ENCODE measurements at places on chromosomes 6 and 20.

GRCh38 chr6:31194061-31194834 lies 23.8 kb upstream of the POU5F1 start:
- DNase-seq, result no peak

DNA sequence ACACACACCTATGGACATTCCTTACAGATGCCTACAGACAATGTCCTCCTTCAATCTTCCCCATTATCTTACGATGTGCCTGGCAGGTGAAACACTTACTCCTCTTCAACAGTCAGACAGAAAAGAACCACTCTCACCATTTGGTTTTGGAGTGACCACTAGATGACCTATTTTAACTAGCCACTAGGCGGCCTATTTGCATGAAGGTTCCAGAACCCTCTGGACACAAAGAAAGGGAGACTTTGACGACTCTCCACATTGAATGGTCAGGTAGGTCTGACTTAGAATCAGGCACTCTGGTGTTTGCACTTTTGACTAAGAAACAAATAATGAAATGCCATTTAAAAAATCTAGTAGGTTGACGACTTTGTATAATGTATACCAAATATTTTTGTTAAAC lies 42.0 kb downstream of the PNLDC1 start:
- DNase-seq, result no peak

GRCh38 chr6:49550492-49551077 lies at the start of gene C6orf141:
C6orf141 (plus strand) TSS chr6:49550668; CDS start chr6:49550793, 125 bp downstream.
- DNase-seq, result no peak

DNA sequence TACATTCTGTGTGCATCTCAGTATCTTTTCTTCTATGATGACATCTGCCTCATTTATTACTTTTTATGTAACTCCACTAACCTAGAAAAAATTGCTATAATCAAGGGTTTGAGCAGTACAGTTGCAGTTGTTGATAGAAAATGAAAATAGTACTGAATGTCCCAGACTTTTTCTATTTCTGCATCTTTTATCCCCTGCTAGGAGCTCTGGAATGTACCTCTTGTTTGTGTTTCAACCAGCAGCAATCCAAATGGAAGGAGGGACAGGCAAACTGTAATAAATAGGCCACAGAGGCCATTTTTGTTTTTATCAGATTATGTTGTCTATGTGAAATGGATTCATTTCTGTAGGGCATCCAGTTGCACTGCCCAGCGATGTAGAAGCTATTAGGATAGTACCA lies 536.9 kb downstream of the KIF16B start:
- no peak for DNase-seq

DNA sequence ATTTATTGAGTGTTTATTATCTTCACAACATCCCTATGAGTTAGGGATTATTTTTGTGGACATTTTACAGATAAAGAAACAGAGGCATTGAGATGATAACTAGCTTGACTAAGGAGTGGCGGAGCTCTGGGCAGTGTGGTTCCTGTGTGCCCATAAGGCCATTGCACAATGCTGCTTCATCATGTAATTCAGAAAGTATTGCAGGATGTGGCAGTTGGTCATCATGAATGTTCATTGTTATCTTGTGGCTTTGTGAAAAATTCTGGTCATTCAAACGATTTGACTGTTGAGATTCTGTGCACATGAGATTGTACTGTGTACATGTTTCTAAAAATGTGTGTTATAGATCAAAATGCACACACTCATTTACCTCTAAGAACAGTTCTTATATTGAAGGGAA lies 150.8 kb downstream of the ESR1 start:
- DNase-seq, result no peak

DNA sequence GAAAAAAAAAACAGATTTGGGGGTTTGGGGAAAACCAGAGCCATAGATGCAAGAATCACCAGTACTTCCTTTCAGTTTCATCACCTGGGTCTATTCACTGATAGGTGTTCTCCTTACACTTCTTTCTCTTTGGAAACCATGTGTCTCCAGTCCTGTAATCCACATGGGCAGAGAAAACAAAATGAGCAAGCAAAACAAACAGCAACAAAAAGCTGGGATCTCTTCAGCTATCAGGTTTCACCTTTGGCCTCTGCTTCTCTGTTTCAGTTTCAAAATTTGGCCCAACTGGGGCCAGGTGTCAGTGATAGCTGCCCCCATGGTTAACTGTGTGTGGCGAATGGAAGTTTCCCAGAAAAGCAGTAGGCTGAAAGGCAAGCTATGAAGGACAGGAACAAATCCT lies 220.0 kb upstream of the THBS2 start:
- no peak for DNase-seq

DNA sequence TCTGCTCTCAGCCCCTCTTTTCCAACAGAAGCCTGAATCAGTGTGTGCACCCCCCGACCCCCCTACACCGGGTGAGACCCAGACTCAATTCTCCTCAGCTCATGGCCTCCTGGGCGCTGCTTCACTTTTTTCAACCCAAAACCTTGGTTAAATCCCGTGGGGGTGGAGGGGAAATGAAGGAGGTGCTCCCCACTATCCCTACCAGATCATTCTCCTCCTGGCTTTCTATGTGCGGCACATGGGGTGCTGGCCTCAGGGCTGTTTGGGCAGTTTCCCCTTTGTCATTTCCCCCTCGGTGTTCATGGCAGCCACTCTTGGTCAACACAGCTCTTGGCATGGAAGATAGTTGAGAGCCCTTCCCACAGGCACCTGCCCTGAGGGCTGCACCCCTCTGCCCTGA lies 4.6 kb downstream of the CST4 start:
- DNase-seq, result no peak

DNA sequence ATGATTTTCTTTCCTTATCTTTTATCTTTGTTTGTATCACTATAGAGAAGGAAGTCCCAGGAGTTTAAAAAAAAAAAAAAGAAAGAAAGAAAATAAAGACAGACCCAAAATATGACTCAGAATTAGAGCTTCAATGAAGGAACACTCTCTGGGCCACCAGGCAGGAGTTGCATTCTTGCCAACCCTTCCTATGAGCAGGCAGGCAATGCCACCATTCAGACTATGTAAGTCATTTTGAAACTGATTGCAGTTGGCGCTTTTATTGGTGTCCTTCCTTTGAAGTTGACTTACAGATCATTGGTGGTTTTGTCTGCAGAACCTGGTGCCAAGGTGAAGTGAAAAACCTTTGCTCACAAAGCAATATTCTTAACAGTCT lies 50.3 kb downstream of the MYB start:
- DNase-seq, result no peak

DNA sequence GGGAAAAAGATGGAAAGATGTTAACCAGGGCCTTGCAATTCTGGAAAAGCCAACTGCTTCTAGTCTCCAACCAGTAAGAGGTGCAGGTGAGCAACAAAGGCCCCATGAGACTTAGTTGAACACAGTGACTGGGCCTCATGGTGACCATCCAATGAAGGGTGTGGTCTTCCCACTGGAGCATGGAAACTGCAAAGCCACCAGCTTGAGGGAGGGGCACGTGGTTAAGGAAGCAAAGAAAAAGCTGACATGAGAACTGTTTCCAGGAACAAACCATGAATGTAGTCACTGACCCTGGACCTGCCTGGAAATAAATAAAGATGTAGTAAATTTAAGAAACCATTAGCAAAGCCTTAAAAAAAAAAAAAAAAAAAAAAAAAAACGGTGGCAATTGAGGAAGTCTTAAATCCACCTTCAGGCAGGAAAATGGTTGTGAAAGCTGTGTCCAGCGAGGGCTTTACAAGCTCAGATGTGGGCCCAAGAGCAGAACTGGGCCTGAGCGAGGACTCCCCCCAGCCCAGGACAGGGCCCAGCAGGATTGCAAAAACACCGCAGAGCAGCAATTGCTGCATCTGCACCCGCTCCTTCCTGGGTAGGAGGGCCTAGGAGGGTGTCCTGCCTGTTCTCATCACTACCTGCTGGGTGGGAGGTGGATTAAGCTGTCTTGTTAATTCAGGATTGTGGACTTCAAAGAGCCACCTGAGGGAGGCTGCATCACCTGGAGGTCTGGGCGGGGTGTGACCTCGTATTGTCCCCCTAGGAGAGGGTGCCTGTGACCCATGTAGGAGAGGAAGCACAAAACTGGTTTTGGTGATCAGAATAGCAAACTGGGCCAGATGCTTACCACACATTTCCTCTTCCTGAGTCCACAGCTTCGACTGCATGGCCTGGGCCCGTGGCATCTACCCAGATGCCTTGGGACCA lies 10.3 kb downstream of the GFRA4 start:
- DNase-seq, result no peak

DNA sequence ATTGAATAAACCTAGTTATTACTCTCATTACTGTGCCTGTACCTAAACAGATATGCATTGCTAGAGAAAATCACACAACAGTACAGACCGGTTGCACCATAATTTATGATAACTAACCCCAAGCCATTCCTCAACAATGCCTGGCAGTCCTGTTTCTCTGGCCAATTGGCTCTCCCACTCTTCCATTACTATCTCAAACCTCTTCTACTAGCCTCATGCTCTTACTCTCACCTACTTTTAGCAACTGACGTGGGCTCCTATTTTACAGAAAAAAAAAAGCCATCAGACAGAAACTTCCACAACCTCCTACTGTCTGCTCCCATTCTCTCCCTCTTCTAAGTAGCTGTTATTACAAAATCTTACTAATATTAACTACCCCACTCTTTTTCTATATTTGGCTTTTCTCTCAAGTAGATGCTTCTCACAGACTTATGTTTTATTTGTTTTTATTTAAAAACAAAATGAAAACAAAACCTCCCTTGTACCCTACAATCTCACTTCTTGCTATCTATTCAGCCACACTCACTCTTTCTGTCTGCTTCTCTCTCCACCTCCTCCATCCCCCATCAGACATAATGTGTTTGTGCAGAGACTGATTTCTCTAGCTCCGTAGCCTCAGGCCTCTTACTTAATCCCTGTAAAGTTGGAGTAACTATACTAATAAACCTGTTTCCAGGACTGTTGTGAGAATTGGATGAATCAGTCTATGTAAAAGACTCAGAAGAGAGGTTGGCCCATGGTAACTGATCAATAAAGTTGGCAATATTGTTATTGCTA lies 9.1 kb downstream of the GOPC start:
- DNase-seq, result no peak

DNA sequence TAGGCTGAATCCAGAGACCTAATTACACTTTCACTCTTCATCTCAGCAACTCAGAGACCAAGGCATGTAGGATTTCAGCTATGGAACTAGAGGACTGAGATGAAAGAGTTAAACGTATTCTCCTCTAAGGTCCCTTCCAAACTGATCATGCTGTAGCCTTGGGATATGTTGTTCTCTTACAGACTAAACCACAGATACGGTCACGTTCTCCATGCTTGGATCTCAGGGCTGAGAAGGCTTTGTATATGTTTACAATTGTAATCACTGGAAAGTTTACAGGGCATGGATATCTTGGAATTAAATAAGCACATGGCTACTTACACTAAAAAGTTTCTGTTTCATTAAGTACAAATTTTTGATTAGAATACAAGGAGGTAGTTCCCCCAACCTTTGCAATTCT lies 50.1 kb downstream of the PKIB start:
- no peak for DNase-seq

DNA sequence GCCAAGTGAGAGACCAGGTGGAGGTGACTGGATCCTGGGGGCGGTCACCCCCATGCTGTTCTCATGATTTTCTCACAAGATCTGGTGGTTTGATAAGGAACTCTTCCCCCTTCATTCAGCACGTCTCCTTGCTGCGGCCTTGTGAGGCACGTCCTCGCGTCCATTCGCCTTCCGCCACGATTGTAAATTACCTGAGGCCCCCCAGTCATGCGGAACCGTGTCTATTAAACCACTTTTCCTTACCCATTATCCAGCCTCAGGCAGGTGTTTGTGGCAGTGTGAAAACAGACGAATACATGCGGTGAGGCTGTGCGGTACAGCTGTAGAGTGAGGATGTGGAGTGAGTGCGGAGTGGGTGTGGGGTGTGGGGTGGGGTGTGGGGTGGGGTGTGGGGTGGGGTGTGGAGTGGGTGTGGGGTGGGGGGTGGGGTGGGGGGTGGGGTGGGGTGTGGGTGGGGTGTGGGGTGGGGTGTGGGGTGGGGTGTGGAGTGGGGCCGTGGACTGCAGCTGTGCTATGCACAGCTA lies 12.1 kb upstream of the NTSR1 start:
- DNase-seq, result no peak

GRCh38 chr6:16721977-16722376 lies 39.3 kb downstream of the ATXN1 start:
- no peak for DNase-seq

- no peak for DNase-seq
Measured at GRCh38 chr6:113082745-113083144, 735.6 kb downstream of the RFPL4B start.

GRCh38 chr6:116764961-116765841 lies at the start of gene FAM162B:
FAM162B (minus strand) TSS chr6:116765719; CDS start chr6:116765576, 143 bp downstream.
- no peak for DNase-seq

DNA sequence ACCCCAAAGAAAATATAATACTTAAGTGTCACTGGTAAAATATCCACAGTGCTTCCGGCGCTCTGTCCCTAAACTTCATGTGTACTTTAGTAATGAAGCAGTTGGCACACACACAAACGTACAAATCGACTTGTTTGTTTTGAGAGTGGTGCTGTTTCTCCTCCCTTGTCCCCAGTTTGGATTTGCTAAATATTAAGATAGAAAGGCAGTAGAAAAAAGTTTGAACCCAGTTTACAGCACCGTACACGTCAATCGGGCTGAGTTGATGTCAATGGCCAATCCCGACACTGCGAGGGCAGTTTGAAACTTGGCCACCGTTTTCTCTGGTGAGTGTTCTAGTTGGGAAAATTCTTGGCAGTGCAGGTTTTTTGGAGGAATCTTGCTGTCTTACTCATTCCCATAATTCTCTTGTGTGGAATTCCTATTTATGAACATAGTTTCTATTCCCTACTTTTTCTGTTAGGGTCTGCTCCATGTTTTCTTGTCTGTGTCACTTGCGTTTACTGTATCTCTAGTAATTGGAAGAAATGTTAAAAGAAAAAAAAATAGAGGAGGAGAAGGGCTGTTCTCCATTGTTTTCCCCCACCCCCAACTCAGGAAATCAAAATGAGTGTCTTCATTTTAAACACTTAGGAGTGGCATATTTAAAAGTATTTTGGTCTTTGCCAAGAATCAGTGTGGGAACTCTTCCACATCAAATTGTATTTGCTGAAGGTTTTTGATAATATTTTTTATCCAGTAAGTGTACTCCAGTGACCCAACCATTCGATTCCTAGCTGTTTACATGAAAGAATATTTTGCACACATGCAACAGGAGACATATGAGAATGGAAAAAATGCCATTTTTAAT lies 72.3 kb downstream of the OR2B2 start:
- no peak for DNase-seq

GRCh38 chr6:149181304-149181703 lies 136.2 kb upstream of the TAB2 start:
- no peak for DNase-seq

DNA sequence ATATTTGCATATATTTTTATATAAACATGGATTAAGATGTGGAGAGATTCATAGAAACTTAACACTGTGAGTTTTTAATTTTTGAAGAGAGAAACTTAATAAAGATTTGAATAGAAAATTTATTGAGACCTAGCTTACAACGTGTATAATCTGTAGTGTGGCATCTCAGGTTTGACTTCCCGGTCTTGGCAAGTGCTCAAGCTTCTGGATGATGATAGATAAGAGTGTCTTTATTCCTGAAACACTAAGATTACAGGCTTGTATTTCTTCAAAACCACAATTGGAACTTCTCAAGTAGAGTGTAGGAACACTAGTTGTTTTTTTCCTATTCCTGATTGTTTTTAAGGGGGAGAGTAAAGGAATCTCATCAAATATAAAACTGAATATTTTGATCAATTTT lies 64.6 kb upstream of the NOTCH4 start:
- no peak for DNase-seq

Data from stimulated activated CD8-positive, alpha-beta memory T cell treated with anti-CD3 and anti-CD28 coated beads, Interleukin-2, amount 100 ng/mL, for 1 hour (primary cell).